Iris pigment epithelial cell (primary cell): ENCODE measurements at places on chromosomes 4 and X.

GRCh38 chr4:56750231-56750630 is 69.1 kb upstream of the HOPX start:
- no peak for DNase-seq

DNA sequence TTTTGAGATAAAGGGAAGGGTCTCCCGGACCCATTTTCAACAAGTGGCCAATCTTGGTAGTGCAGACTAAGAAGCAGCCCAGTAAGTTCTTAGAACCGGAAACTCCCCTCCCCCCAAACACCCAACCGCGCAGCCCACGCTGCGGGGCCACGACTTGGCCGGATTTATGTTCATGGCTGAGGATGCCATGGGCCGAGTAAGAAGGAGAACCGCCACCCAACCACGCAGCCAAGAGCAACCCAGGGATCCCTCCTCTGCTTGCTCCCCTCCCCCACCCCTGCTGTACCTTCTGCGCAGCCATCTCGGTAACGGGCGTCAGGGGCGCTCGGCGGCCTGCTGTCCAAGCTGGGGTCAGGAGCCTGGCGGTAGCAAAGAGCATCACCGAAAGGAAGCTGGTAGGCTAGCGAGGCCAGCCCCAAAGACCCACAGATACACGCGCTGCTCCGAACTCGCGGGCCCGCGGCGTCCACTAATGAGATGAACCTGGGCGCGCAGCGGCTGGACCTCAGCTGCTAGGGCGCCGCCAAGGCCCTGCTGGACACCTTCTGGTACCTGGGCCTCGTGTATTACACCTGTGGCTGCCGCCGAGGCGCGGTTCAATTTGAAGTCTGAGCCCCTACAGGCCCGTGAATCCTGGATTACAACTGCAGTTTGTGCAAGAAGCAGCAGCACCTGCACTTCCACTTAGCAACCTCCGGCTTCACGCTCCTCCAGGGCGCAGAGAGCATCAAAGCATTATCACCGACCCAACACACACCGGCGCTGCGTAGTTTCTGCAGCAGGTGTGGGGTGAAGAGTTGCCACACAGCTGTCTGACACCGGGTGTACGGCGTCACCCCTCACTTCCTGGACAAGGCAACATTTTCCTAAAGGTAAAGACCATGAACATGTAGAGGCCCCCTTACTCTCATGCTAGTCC is 63.4 kb downstream of the NUDT10 start:
- no peak for DNase-seq

DNA sequence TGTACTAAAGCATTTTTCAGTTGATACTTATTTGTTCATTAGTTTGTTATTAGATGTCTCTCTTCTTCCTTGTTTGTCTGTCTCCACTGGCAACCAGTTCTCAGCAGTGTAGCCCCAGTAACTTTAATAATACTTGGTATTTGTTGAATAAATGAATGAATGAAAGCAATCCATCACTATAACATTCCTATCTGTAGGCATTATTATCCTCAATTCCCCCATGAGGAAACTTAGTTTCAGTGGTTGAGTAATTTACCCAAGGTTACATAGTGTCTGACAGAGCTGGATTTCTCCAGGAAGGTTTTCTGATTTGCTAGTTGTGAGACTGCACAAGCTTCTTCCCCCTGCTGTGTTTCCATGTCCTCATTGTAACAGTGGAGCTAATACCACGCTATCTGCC is 27.8 kb upstream of the MAOB start:
- no peak for DNase-seq

DNA sequence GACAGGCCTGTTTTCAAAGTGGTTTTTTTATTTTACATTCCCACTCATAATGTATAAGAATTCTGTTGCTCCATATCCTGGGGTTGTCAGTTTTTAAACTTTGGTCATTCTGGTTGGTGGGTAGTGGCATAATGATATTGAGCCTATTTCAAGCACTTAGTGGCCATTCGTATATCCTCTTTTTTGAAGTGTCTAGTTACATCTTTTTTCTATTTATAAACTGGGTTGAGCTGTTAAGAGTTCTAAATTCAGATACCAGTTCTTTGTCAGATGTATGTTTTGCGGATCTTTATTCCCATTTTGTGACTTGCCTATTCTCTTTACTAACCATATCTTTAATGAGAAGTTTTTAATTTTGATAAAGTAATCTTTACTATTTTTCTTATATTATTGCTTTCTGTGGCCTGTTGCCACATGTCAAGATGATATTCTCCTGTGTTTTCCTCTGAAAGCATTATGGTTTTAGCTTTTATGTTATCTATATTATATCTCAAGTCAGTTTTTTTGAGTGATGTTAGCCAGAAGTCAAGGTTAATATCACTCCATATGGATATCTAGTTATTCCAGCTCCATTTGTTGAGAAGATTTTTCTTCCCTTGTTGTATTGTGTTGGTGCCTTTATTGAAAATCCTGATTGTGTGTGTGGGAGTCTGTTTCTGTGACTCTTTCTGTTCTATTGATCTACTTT is 110.9 kb downstream of the FHIP1A start:
- DNase-seq, result no peak

DNA sequence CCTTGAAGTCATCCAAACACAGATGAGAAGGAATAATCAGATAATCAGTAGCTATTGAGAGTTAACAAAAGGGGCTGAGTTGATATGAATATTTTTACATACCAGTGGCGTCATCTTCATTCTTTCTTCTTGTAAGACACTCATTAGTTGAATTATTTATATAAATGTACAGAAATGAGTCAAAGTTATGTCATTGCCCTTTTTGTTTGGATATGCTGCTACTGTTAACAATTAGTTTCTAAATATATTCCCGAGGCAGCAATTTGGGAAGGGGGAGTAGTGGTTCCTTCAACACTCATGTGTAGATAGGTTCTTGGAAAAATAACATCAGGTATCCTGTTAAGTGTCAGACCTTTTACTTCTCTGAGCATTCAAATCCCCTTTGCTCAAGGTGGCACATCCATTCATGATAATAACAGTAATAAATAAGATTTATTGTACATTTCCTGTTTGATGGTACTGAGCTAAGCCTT is 436.6 kb downstream of the SPRY1 start:
- no peak for DNase-seq

GRCh38 chrX:21509912-21510311 is 135.7 kb downstream of the CNKSR2 start:
- peak; percentile 16 for DNase-seq

DNA sequence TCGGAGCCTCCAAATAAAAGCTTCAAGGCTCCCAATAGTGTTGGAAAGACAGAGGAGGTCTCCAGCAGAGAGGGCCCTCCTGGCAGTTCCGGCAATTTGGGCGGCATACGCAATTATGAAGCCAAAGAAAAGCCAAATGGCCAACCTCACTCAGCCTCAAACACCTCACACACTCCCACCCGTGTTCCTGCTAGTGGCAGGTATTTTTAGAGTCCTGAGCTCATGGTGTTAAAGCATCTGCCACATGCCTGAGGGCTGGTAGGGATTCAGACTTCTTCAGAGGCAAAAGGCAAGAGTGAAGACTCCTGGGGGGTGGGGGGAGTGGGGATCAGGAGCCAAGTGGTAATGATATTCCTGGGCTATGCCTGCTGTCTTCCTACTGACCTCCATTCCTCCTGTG is 7.4 kb downstream of the RAB33A start:
- no peak for DNase-seq
